Psoas muscle (tissue), 8 donors: ENCODE measurements at places on chromosomes 12 and 14. TPM values are rescaled to one million over a fixed set of nuclear protein-coding genes. Genes with fewer than 3 reads are reported as not detected.

DNA sequence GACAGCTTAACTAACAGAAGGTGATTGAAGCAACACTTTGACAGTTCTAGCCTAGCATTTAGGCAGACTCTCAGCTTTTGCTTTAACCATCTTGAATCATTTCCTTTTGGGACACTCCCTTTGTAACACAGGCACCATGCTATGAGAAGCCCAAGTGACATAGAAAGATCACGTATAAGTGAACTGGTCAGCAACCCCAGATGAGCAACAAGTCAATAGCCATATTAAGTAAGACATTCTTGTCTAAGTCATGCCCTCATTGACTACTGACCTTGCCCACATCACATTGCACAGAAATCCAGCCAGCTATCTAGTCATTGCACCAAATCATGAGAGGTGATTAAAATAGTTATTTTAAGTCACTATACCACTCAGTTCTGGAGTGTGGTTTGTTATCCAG is 476.8 kb downstream of the TRHDE start:
- no peak overlapping the region for H3K4me3 ChIP-seq
- H3K27me3 ChIP-seq, result no peaks in the 10 kb centered on the region
- H3K4me1 ChIP-seq, result no peaks in the 10 kb centered on the region
- no peak for DNase-seq
- no peak overlapping the region for H3K27ac ChIP-seq
- H3K36me3 ChIP-seq, result no peaks in the 10 kb centered on the region

- peaks cover 6% of the 10 kb centered on the region for H3K4me1 ChIP-seq
- H3K36me3 ChIP-seq, result no peaks in the 10 kb centered on the region
- no peak overlapping the region for H3K4me3 ChIP-seq
- no peaks in the 10 kb centered on the region for H3K27me3 ChIP-seq
- H3K27ac ChIP-seq, result no peak overlapping the region
- DNase-seq, result peak; percentile 64
Measured at GRCh38 chr12:49388682-49389386, 21.6 kb downstream of the SPATS2 start.

DNA sequence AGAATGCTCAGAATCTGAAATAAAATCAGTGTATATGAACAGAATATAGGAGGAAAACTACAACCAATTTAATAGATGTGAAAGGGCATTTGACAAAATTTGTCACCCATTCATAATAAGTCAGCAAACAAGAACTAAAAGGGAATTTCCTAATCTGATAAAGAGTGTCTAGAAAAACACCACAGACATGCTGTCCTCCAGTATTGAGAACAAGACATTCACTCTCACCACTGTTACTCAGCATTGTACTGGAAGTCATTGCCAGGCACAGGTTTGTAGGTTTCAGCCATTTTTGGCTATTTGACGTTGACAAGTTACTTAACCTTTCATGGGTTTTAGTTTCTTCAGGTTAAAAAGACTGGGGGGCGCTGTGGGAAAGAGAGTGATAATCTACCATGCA is 13.2 kb downstream of the EIF2S1 start:
- no peaks in the 10 kb centered on the region for H3K27me3 ChIP-seq
- no peaks in the 10 kb centered on the region for H3K4me1 ChIP-seq
- DNase-seq, result no peak

- H3K27ac ChIP-seq, result no peak overlapping the region
- no peaks in the 10 kb centered on the region for H3K27me3 ChIP-seq
Measured at GRCh38 chr14:92952481-92953298, 29.7 kb downstream of the CHGA start.

GRCh38 chr14:60064491-60065072 is 27.1 kb upstream of the PCNX4 start:
- H3K4me3 ChIP-seq, result no peak overlapping the region
- no peaks in the 10 kb centered on the region for H3K27me3 ChIP-seq
- no peaks in the 10 kb centered on the region for H3K36me3 ChIP-seq
- no peak for DNase-seq

The SLC25A3 gene
- 1,136 TPM for polyA plus RNA-seq

The ANO4 gene
- 0.03 TPM for polyA plus RNA-seq

The DLK1 gene
- polyA plus RNA-seq, result 9.2 TPM

The ZC2HC1C gene
- 8.8 TPM for polyA plus RNA-seq
